ENCODE measurements at places on chromosomes 3 and 15.

DNA sequence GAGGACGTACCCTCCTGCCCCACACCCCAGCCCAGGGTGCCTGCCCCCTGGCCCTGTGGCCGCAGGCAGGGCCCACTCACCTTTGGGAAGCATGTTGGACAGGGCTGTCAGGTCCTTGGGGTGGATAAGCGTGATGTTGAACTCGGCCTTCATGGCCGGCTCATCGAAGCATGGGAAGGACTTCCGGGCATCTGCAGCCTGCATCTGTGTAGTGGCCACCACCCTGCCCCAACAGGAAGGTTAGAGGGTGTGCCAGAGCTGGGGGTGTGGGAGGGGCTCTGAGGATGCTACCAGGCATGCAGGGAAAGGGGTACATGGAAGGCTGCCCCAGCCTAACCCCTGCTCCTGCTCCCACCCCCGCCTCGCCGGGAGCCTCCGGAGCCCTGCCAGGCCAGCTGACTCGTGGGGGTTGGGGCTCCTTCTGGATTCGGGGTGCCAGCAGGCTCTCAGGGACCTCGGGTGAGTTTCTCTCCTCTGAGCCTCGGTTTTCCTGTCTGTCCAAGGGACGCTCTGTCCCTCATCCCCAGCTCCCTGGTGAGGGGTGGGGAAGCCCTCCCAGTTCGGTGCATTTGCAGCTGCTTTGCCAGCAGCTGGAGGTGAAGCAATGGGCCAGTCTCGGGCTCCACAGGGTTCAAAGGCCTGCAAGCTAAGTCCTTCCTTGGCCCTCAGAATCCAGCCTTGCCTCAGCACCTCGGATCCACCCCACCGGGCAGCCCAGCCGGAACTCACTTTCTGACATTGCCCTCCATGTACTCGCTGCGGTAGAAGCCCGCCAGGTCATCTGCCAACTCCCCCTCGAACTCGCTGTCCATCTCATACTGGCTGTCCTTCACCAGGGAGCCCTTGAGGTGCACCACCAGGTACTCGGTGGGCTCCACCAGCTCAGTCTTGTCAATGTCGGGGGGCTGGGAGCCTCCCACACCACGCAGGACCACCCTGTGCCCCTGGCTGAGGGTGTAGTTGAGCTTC is 9.1 kb downstream of the ANPEP start:
- DNase-seq = no peak

- no peak for DNase-seq
These were observed 228.2 kb upstream of the BHLHE40 start for GRCh38 chr3:4751029-4751501.

DNA sequence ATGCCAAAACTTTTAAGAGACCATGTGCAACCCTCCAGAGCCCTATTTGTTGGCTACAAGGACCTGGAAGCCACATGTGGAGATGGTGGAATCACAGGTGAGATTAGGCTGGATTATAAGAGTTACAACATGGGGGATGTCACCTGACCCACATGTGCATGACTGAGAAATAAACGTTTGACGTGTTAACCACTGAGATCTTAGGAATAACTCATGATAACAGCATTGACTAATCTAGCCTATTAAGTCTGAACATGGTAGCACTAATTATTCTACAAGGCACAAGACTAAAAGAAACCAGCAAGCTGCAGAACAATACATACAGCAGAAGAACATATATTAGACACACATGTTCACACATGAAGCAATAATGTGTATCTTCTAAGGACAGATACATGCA is 38.4 kb downstream of the SUCLG2 start:
- DNase-seq = no peak

- DNase-seq = no peak
These were observed 42.2 kb downstream of the TBC1D2B start for GRCh38 chr15:78035321-78035751.

- no peak for DNase-seq
These were observed 155.2 kb downstream of the FAM43A start for GRCh38 chr3:194840661-194841514.

GRCh38 chr15:35911052-35911777 is 365.2 kb upstream of the DPH6 start:
- DNase-seq = no peak

GRCh38 chr3:143977341-143978262 is 6.0 kb downstream of the DIPK2A start:
- DNase-seq = no peak

- DNase-seq = peak; percentile 2
These were observed 9.5 kb downstream of the CCR9 start for GRCh38 chr3:45895686-45896468.

DNA sequence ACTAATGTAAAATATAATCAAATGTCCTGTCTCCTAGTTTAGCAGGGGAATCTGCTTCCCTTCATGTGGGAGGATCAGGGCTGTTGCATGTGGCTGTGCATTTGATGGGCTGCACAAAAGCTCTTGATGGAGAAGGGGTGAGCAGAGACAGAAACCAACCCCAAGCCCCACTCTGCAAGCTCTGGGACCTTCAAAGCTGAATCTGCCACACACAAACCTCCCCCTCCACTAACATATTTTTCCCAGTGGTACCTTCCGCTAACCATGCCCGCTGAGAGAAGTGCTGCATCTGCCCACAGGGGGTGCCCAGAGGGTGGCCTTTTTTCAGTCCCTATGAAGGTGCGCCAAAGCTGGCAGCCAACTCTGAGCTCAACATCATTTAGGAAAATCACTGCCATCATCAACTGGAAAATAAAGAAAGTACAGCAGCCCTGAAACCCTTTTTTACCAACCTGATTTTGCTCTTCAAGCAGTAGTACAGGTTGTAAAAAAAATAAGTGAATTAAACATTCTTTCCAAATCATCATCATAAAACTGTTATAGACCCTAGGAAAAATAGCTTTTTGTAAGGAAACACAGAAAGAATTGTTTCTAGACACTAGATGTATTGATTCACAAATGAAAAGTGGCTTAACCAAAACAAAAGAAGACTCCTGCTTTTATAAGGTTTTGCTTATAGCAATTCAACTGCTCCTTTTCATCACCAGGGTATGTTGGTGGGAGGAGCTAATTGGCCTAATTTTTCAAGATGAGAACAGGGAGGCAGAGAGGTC is 97.0 kb downstream of the HHLA2 start:
- DNase-seq = no peak

DNA sequence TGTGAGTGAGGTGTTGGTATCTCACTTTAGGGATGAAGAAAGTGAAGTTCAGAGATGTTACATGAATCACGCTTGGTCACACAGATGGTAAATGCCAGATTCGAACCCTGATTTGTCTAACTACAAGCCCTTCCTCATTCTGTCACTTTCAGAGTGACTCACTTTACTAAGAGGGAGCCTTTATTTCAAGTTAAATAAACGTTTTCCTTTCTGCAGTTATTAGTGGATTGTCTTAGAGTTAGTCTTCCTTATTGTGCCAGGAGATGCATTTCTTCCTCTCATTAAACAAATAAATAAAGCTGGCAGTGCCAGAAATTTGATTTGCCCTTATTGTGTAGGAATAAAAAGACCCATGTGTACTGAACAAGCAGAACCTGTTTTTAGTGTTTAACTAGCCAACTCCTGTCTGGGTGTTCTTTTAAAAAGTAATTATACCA is 162.5 kb downstream of the AKAP13 start:
- no peak for DNase-seq

- no peak for DNase-seq
These were observed 11.2 kb downstream of the MYD88 start for GRCh38 chr3:38149708-38150107.

DNA sequence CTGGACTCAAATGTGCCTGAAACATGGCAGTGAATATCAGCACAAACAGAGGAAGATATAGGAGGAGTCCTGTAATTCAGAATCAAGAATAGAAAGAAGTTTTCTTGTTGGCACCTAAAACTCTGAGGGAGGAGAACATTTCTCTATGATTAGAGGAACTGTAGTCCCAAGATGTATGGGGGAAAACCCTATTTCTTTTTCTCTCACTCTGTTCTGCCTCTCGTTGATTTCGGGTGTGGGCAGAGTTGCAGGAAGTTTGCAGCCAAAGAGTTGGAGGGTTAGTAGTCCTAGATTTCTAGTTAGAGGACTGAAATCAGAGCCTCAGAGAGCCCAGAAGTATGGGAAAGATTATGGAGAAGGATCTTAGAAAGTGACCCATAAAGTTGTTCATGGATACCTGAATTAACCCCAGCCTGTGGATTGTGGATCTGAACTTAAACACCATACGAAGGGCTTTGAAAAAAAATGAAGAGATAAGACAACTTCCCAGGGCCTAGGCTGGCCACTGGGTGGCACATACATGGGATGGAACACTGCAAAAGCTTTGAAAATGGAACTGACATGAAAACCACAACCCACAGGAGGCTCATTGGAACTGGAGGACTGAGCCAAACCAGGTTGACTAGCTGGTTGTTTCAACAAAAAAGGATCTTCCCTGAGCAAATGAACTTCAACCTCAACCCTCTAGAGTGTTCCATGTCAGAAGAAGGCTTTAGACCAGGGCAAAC is 34.6 kb downstream of the FMN1 start:
- DNase-seq = no peak

- no peak for DNase-seq
These were observed 58.5 kb upstream of the PPARG start for GRCh38 chr3:12230406-12230805.

DNA sequence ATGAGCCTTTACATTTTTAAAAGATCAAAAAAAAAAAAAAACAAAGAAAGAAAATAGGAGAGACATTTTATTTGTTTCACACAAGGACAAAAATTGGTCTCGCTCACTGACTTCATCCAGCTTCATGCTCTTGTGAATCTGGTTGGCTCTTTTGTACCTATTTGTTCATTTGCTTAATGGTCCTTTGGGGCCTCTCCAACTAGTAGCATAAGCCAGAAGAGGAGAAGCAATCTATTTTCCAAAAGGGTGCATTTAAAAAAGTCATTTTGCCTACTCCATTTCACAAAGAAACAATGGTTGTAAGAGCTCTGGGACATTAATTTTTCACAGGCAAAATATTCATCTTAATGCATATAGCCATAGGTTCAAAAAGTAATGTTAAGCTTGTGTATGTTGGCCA is 168.3 kb upstream of the ADAMTS9 start:
- DNase-seq = no peak

GRCh38 chr15:73244333-73244732 is 124.4 kb downstream of the HCN4 start:
- no peak for DNase-seq

DNA sequence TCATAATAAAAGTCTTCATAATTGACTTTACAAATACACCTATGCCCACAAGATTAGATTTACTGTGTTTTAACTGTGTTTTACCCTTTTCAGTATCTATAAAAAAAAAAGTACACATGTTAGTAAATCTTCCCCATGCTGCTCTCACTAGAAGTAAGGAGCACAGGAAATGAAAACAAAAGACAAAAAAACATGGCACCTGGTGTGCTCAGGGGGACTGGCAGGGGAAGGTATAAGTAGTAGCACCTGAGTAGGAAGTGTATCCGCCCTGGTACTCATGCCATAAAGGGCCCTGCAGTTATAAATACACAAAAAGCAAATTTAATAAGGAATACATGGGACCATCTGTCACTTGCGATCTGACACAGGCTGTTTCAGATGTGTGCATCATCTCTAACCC is 8.9 kb upstream of the ALDH1A2 start:
- no peak for DNase-seq

DNA sequence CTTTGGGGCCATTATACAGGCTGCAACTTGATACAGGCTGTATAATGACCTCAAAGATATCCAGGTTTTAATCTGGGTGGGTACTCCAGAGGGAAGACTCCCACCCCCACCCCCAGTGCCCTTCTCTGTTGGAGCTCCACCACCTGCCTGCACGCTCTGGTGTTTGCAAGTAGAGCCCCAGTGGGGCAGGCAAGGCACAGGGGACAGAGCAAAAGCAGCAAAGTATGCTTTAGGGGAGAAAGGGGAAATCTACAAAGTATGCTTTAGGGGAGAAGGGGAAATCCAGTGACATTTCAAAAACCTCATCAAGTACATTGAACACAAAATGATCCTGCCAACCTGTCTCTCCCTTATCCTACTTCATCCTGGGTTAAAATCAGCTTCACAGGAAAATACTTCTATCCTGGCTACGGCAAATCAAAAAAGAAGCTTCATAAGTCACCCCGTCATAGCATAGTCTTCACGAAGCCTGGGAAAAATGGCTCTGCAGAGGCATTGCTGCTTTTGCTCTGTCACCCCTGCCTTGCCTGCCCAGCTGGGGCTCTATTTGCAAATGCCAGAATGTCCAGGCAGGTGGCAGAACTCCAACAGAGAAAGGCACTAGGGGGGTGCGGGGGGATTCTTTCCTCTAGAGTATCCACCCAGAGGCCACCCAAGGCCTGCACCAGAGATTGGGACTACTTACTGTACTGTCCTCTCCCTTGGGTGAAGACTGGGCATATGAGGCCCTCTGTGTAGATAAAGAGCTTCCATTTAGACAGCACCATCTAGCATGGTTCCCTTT is 60.9 kb upstream of the ATP11B start:
- DNase-seq = no peak

- no peak for DNase-seq
These were observed 16.2 kb downstream of the RARB start for GRCh38 chr3:25444273-25444672.

GRCh38 chr3:99895131-99895696 is 77.6 kb downstream of the CMSS1 start:
- DNase-seq = no peak

- no peak for DNase-seq
These were observed 52.5 kb upstream of the CORO2B start for GRCh38 chr15:68526269-68526668.

DNA sequence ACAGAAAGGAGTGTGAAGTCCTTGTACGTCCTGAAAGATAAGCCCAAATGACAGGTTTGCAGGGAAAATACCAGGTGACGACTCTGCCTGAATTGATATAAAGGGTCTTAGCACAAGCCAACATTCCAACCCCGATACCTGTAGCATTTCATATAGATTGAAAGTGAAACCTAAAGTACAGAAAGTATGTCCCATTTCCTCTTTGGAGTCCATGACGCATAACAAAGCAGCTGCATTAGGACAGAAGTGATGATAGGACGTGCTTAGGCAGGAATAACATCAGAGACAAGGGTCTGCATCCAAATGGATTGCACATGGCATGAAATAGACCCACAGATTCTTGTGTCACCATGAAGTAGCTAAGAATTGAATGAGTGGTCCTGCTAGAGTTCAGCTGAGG is 187.0 kb upstream of the ROBO1 start:
- DNase-seq = no peak

DNA sequence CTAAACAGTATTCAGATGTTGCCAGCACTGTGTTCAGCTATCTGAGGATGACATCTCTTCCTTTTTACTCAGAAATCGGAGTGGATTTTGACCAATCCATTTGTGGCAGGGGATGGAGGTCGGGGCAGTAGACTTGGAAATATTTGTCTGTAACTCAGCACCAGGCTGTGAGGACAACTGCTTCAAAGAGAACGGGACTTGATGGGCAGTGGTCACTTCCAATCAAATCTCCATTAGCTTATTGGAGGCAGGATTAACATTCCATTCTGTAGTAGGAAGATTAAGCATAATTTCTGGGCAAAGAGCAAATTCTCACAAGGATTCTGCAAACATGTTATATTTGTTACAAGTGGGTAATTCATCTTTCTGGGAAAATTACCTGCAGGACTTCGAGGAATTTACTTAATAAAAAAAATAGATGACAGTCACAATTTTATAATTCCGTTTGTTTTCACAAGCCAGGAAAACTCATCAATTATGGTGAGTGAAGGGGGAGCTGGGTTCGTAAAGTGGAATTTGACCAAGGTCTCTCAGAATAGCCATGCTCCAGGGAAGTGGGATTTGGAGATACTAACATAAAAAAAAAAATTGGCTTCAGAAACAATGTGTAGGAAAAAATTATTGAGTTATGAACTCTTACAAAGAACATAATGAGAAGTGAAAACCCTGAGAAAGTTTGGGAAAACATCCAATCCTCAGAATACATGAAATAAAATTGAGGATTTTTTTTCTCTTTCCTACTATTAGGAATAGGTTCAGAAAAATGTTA is 18.1 kb downstream of the CRABP1 start:
- no peak for DNase-seq
